Stimulated activated naive B cell treated with anti-CD40 and anti-IgM and Interleukin-4, amounts not matched to agents 10 μg/mL and 1 μg/mL and 100 μg/mL, for 72 hours (primary cell): ENCODE measurements at places on chromosomes 16 and 17.

DNA sequence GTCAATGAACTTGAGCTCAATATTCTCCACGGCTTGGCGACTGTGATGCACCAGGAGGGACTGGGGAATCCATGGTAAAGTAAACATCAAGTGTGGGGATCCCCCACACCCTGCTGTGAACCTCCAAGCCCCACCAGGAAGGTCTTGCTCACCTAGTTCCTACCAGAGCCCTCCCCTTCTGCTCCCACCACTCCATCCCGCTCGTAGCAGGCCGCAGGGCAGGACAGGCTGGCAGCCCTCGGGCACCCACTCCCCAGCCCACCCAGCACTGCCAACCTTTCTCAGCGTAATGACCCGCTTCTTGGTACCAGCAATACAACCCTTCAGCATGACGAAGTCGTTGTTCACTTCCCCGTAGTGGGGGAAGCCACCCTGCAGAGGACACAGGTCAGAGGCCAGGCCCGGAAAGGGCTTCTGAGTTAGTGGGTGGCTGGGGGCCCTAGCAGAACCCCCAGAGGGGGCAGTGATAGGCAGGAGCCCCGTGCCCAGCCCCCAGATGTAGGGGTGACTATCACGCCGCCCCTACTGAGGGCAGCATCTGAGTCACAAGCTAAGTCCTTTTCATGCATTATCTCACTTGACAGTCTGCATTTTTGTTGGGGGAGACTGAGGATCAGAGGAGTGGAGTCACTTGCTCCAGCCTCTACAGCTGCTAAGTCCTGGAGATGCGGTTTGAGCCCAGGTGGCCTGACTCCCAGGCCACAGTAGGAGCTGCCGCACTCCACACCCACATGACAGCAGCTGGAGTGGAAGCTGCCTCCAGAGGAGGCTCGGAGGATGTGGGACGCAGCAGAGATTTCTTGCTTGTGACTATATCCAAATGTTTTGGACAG, 2.8 kb upstream of the MSRB1 start:
- no peaks in the 10 kb centered on the region for H3K27me3 ChIP-seq
- H3K36me3 ChIP-seq: no peaks in the 10 kb centered on the region
- no peak for DNase-seq
- H3K27ac ChIP-seq: no peak overlapping the region
- H3K4me1 ChIP-seq: peaks cover 14% of the 10 kb centered on the region

- peak overlapping the region; percentile 74 for H3K27ac ChIP-seq
- peaks cover 24% of the 10 kb centered on the region for H3K4me1 ChIP-seq
- H3K36me3 ChIP-seq: peaks cover 3% of the 10 kb centered on the region
- peaks cover 90% of the 10 kb centered on the region for H3K27me3 ChIP-seq
- peak overlapping the region; percentile 82 for H3K4me3 ChIP-seq
Observed at GRCh38 chr17:49994085-49995054, 654 bp downstream of the DLX3 start.

GRCh38 chr16:89319886-89320781, 102.6 kb downstream of the ZNF778 start:
- no peaks in the 10 kb centered on the region for H3K27me3 ChIP-seq
- peak overlapping the region; percentile 51 for H3K4me3 ChIP-seq
- peaks cover 97% of the 10 kb centered on the region for H3K4me1 ChIP-seq
- peaks cover 42% of the 10 kb centered on the region for H3K36me3 ChIP-seq

DNA sequence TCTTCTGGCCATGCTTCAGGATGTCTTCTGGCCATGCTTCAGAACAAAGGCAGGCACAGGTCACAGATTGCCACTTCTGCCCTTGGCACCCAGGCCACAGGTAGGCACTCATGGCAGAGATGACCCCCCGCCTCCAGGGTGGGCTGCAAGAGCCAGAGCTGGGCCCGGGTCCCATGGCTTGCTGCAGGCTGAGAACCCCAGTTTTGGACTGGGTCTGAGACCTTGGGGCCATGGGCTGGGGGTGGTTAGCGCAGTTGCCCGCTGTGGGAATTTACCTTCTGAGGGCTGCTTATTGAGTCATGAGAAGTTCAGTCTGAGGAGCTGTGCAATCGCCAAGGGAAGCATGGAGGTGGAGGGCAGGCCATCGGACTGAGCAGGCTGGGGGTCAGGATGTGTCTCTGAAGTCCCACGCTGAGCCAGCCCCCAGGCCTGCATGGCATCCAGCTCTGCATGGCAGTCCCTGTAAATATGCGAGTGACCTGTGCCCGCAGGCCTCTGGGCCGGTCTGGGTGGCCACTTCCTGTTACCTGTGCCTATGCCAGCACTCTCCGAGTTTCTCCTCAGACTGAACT, 1.7 kb downstream of the ANKRD13B start:
- H3K27me3 ChIP-seq: no peaks in the 10 kb centered on the region
- H3K4me3 ChIP-seq: peak overlapping the region; percentile 83
- DNase-seq: no peak
- H3K4me1 ChIP-seq: peaks cover 25% of the 10 kb centered on the region
- H3K36me3 ChIP-seq: peaks cover 2% of the 10 kb centered on the region

DNA sequence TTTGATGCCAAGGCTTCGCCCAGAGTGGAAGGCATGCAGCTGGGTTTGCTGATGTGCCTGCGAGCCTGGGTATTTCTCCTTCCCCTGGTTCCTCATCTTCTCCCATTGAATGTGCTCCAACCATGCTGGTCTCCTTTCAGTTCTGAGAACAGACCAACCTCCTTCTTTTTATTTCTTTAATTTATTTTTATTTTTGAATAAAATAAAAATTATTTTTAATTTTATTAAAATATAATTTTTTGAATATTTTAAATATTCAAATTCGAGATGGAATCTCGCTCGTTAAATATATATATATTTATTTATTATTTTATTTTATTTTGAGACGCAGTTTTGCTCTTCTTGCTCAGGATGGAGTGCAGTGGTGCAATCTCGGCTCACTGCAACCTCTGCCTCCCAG, 30.2 kb upstream of the GPRC5B start:
- no peak overlapping the region for H3K4me3 ChIP-seq
- H3K36me3 ChIP-seq: no peaks in the 10 kb centered on the region
- no peak for DNase-seq
- peaks cover 6% of the 10 kb centered on the region for H3K27me3 ChIP-seq
- no peak overlapping the region for H3K27ac ChIP-seq

- peaks cover 13% of the 10 kb centered on the region for H3K4me1 ChIP-seq
- H3K4me3 ChIP-seq: no peak overlapping the region
- peaks cover 23% of the 10 kb centered on the region for H3K27me3 ChIP-seq
- H3K36me3 ChIP-seq: peaks cover 6% of the 10 kb centered on the region
Observed at GRCh38 chr16:58021661-58022551, 3.6 kb upstream of the MMP15 start.

DNA sequence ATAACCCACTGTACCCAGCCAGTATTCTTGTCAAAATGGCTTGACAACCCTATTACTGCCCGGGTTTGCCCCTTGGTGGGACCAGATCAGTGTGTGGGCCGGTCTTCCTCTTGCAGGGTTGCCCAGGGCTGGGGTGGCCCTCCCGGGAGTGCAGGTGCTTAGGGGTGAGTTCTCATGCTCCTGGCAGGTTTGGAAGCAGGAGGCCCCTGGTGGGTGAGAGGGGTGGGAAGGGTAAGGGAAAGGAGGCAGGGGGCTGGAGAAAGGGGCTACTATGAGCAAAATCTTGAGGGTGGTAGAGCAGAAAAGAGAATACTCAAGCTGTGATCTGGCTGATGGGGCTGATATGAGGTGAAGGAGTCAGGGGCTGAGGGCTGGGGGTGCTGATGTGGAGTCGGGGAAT, 6.5 kb downstream of the CD300A start:
- H3K27ac ChIP-seq: no peak overlapping the region
- peaks cover 10% of the 10 kb centered on the region for H3K4me1 ChIP-seq

GRCh38 chr16:35306915-35307314, 1847.5 kb downstream of the TP53TG3F start:
- no peak overlapping the region for H3K27ac ChIP-seq
- no peaks in the 10 kb centered on the region for H3K4me1 ChIP-seq
- DNase-seq: no peak

DNA sequence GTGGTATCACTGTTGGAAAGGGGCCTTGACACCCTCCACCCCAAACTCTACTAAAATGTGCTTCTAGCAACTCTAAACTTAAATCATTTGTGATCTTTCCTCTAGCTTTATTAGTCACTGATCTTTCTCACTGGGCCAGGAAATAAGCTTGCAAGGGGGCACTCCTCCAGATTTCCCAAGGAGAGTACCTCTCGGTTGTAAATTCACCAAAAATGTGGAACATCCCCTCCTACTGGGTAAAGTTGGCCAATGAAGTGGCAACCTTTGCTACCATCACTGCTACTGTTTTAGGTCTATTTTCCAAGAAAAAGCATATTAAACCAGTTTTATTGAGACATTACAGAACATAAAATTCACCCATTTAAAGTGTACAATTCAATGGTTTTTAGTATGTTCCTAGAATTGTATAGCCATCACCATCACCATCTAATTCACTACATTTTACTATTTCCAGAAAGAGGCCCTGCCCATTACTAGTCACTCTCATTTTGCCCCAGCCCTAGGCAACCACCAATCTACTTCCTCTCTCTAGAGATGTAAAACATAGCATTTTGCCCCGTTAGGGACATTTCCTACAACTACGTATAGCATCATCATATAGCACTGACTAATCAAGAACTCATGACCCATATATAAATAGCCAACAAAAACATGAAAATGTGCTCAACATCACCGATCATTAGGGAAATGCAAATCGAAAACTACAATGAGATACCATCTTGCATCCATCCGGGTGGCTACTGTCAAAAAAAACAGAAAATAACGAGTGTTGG, 44.6 kb upstream of the ADCY9 start:
- H3K36me3 ChIP-seq: no peaks in the 10 kb centered on the region
- H3K27me3 ChIP-seq: peaks cover 1% of the 10 kb centered on the region
- no peak overlapping the region for H3K4me3 ChIP-seq
- DNase-seq: no peak
- H3K27ac ChIP-seq: no peak overlapping the region
- no peaks in the 10 kb centered on the region for H3K4me1 ChIP-seq

DNA sequence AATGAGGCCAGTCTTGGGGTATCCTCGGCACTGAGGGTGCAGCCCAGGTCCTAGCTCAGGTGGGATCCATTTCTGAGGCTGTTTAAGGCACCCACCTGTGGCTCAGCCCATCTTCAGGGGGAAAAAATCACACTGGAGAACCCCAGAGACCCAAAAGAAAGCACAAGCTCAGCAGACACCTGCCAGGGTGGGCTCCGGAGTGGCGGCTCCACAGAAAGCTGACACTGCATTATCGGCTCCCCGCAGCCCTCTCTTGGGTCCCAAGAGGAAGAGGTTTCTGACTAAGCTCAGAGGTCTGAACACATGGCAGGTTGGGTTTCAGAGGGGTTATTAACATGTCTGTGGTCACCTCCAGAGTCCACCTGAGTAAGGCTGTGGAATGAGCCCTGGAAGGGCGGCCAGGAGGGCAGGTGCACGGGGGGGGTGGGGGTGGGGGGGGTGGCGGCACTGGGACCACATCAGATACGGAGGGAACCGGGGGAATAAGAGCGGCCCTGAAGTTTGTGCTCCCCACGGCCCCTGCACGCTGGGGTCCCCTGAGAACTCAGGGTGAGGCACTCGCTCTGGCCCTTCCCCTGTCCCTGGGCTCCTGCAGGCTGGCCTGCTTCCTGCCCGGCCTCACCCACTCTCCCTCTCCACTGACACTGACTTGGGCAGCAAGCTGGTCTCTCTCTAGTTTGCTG, 79.5 kb downstream of the TIMM22 start:
- no peak overlapping the region for H3K4me3 ChIP-seq
- H3K27me3 ChIP-seq: no peaks in the 10 kb centered on the region
- DNase-seq: no peak
- H3K27ac ChIP-seq: peak overlapping the region; percentile 59
- H3K4me1 ChIP-seq: no peaks in the 10 kb centered on the region

- DNase-seq: no peak
- H3K36me3 ChIP-seq: no peaks in the 10 kb centered on the region
- no peak overlapping the region for H3K27ac ChIP-seq
- H3K4me3 ChIP-seq: no peak overlapping the region
- peaks cover 9% of the 10 kb centered on the region for H3K27me3 ChIP-seq
- H3K4me1 ChIP-seq: no peaks in the 10 kb centered on the region
Observed at GRCh38 chr16:73413091-73413829, 365.3 kb upstream of the ZFHX3 start.
